Activated naive CD8-positive, alpha-beta T cell treated with anti-CD3 and anti-CD28 coated beads, Interleukin-2, amount 50 U/mL, for 16 hours (primary cell): ENCODE measurements at places on chromosomes 5 and 9.

GRCh38 chr9:114551750-114552685 is 35.6 kb upstream of the ATP6V1G1 start:
- no peak for DNase-seq

DNA sequence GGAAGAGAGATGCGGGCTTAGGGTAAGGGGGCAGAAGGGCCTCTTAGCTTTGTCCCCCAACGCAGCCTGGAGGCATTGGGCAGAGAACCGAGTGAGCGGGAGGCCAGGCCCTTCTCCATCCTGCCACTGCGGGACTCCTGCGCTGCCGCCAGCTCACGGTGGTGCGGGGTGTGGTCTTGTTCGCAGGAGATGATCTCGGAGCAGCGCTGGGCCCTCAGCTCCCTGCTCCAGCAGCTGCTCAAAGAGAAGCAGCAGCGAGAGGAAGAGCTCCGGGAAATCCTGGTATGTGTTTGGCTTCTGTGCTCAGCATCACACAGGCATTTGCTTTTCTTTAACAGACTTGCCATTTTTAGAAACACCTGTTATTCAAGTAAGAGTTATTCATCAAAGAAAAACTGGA is 41.3 kb downstream of the LRSAM1 start:
- no peak for DNase-seq

- DNase-seq, result no peak
Measured at GRCh38 chr9:108905494-108905893, 28.4 kb downstream of the ELP1 start.

GRCh38 chr5:66993448-66993847 is 203.2 kb downstream of the CD180 start:
- DNase-seq, result no peak

- DNase-seq, result no peak
Measured at GRCh38 chr5:93603078-93603792, 20.2 kb downstream of the NR2F1 start.

- DNase-seq, result no peak
Measured at GRCh38 chr9:103904242-103904641, 189.9 kb upstream of the SMC2 start.

DNA sequence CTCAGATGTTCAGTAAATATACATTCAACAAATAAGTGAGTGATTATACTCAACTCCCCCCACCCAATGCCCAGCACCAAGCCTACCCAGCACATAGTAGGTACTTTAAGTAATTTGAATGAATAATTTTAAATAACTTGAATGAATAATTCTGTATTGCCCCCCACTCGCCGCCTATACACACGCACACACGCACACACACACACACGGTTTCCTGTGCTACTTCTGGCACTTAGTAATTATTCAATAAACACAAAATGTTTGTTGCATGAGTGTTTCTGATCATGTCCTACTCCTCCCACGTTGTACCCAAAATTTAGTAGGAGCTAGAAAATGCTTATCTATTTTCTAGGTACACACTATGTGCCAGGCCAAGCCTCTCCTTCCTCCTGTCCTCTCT is 16.2 kb downstream of the PCDH12 start:
- DNase-seq, result no peak

- no peak for DNase-seq
Measured at GRCh38 chr5:60613826-60614225, 86.1 kb downstream of the DEPDC1B start.

- DNase-seq, result no peak
Measured at GRCh38 chr9:136508729-136509500, 26.1 kb upstream of the SEC16A start.

DNA sequence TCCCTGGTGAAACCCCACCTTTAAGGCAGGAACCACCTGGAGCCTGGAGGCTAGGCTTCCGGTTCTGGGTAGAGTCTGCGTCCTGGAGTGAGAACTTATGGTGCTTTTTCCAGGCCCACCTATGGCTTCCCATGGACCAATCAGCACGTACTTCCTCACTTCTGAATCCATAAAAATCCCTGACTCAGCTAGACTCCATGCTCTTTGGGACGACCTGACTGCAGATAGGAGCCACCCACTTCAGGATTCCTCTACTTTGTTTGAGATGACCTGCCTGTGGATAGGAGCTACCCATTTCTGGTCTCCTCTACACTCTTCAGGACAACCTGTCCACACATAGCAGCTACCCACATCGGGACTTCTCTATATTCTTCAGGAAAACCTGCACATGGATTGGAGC is 168.8 kb upstream of the IRX2 start:
- DNase-seq, result no peak

- no peak for DNase-seq
Measured at GRCh38 chr5:69010476-69010875, 83.3 kb upstream of the SLC30A5 start.

DNA sequence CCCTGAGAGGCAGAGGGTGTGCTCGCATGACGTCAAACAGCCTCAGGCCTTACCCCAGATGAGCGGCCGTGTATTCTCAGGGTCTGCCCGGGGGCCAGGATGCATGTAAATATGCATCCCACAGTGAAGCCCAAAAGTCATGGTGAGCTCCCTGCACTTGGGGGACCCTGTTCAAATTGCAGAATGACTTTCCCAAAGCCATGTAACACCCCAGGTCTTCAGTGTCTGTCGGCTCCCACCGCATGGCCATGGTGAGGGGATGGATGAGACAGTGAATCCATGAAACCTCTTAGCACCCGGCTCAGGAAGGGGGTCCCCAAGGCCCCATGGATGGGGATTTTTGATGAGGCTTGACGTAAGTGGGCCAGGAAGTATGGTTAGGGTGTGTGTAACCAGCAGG is 9.3 kb upstream of the COL5A1 start:
- no peak for DNase-seq

DNA sequence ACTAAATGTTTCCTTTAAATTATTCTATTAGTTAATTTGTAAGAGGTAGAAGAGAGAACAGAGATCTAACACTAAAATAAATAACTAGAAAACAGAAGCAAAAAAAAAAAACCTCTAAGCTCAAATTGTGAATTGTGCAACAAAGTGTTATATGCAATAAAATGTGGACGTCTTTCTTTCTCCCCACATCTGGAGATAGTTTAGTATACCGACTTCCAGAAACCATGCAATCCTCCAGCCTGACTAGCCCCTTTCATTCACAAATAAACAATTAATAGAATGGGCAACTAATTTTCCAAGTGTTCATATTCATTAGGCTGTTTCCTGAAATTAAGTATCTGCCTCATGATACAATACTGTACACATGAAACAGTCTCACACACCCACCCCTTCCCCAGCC is 258.5 kb downstream of the BNC2 start:
- no peak for DNase-seq

GRCh38 chr9:17651725-17652124 is 72.9 kb downstream of the SH3GL2 start:
- no peak for DNase-seq

- DNase-seq, result no peak
Measured at GRCh38 chr5:148641735-148642134, 12.6 kb downstream of the HTR4 start.

DNA sequence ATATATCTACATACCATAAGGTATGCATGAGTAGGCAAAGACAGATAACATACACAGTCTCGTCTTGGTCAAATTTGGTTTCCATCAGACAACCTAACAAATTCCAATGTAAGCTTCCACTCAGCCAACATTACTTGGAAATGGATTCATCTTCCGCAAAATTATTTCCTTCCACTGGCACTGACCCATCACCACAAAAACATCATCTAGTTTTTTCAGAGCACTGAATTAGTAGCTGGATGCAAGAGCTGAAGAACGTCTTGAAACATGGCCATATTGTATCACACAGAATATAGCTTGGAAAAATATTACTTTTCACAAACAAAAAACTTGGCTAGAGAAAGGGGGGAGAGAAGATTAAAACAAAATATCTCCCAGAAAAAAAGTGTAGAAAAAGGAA is 73.5 kb downstream of the EFNA5 start:
- no peak for DNase-seq

GRCh38 chr9:71941998-71942567 is 30.6 kb downstream of the C9orf85 start:
- DNase-seq, result no peak

GRCh38 chr9:99368341-99369326 is 146.6 kb downstream of the SEC61B start:
- no peak for DNase-seq

GRCh38 chr5:159933531-159934485 is 17.5 kb downstream of the ADRA1B start:
- no peak for DNase-seq

- no peak for DNase-seq
Measured at GRCh38 chr5:132065351-132065937, 5.0 kb downstream of the IL3 start.

DNA sequence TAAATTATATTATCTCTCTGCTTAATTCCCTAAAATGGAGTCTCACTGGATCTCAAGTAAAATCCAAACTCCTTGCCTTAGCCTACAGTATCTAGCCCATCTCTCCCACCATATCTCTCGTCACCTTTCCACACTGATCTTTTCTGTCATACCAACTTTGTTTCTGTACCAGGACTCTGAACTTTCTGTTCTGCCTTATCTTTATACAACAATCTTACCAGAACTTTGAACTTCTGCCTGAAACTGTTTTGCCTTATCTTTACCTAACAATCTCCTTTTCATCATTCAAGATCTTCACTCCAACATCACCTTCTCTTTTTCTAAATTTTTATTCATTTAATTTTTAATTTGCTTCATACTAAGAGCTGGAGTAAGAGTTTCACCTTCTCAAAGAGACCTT is 139.0 kb downstream of the CPLANE1 start:
- no peak for DNase-seq

DNA sequence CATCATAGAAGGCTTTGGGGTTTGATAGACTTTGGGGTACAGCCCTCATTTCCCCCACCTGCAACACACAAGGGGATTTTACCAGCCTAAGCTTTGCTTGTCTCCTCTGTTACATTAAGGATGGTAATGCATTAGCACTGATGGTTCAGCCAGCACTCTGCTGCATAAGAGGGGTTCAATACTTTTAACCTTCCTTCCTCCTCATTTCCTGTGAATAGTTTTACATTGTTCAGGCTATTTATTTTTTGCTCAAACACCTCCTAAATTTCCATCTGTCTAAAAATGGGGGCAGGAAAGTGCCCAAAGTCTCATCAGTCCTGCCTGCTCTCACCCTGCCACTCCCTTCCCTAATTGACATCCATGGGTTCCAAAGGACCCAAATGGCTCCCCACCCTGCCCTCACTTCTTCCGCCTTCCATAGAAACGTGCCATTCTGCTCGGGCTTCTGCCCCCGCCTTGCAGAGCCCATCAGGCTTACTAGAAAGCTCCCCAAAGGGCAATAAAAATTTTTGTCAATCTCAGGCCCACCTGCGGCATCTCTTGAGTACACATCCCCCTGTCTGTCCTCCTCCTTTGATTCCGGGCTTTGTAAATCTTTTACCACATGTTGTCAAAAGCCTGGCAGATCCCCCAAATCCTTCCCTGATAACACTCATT is 239.5 kb upstream of the SLC24A2 start:
- no peak for DNase-seq

- DNase-seq, result no peak
Measured at GRCh38 chr9:93937193-93937592, 18.0 kb downstream of the BARX1 start.

DNA sequence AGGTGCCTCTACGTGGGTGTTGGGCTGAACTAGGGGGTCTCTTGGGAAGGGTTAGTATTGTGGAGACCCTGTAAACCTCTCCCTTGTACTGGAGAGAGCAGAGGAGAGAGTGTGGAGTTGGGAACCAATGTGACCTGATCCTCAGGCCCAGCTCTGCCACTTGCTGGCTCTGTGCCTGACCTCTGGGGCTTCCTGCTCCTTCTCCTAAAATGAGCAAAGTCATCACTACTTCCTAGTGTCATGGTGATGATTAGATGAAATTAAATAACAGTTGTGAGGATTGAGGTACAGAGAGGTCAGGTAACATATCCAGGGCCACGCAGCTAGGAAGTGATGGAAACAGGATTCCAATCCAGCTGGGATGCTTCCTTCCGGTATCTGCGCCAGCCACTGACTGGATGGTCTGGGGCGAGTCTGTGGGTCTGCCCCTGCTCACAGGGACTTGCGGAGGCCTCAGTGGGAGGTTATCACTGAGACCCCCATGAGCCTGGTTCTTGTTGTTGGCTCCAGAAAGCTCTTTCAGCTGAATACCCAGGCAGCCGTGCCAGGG is 9.2 kb downstream of the GALNT10 start:
- DNase-seq, result no peak

DNA sequence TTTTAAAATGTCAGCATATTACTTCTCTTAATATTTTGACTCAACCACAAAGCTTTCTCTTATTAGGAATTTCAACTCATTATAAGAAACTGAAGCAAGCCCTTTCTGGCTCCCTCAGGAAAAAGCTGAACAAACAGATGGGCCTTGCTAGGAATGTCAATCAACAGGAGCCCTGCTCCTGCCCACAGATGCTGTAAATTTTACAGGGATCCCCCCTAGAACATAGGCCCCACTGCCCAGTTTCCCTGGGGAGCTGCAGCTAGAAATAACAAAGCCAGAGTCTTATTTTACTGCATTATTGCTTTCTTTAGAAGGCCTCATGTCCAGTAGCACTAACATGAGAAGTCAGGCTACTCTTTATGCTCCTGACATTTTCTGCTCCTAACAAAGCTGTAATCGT is 103.8 kb downstream of the PCSK1 start:
- no peak for DNase-seq

DNA sequence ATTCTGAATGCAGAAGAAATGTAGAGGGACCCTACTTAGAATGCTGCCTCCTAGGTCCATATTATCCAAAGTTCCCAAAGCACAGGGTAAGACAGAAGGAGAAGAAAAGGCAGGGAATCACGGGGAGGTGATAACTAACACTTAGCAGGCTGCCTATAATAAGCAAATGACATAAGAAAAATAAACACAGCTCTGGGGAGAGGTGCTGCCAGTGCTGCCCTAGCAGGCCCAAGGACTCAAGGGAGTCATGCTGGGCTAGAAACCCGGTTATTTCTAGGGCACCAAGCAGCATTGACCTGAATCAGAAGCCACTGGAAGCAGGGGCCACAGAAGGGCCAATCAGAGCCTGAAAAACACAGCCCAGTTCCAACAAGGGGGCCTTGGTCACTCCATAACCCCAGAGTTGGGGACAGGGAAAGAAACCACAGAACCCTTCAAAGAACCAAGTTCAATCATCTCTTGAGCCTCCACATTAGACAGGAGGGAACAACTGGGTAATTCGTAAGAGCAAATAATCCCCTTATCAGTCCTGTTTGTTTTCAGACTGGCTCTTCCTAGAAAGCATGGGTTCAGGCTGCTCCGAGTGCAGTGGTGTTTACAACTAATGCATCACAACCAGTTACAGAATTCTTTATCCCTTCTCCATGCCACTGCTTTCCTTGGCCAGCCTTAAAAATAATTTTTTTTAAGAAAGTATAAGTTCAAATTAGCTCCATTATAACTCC is 24.0 kb downstream of the NRG2 start:
- no peak for DNase-seq

GRCh38 chr9:35152926-35153325 is 8.9 kb upstream of the UNC13B start:
- no peak for DNase-seq

GRCh38 chr5:22965960-22966359 is 112.8 kb upstream of the CDH12 start:
- DNase-seq, result no peak

- DNase-seq, result no peak
Measured at GRCh38 chr9:107711542-107711941, 222.0 kb upstream of the KLF4 start.

GRCh38 chr5:146283344-146283761 is 55.3 kb upstream of the POU4F3 start:
- no peak for DNase-seq
